Heart right ventricle (tissue), 16 donors: ENCODE measurements at places on chromosomes 7 and 10. TPM values are rescaled to one million over a fixed set of nuclear protein-coding genes. Genes with fewer than 3 reads are reported as not detected.

The NEBL gene
- 620 TPM for total RNA-seq

The CALHM1 gene
- not detected for total RNA-seq

The SAP25 gene
- total RNA-seq, result 0.47 TPM

The CNTNAP2 gene
- total RNA-seq, result 0.19 TPM

The EBLN1 gene
- total RNA-seq, result not detected

The UPP1 gene
- 16.8 TPM for total RNA-seq
